ENCODE measurements at places on chromosomes 13 and 19.

- no peak for DNase-seq
These were observed 114.2 kb downstream of the TRPC4 start for GRCh38 chr13:37755349-37755748.

DNA sequence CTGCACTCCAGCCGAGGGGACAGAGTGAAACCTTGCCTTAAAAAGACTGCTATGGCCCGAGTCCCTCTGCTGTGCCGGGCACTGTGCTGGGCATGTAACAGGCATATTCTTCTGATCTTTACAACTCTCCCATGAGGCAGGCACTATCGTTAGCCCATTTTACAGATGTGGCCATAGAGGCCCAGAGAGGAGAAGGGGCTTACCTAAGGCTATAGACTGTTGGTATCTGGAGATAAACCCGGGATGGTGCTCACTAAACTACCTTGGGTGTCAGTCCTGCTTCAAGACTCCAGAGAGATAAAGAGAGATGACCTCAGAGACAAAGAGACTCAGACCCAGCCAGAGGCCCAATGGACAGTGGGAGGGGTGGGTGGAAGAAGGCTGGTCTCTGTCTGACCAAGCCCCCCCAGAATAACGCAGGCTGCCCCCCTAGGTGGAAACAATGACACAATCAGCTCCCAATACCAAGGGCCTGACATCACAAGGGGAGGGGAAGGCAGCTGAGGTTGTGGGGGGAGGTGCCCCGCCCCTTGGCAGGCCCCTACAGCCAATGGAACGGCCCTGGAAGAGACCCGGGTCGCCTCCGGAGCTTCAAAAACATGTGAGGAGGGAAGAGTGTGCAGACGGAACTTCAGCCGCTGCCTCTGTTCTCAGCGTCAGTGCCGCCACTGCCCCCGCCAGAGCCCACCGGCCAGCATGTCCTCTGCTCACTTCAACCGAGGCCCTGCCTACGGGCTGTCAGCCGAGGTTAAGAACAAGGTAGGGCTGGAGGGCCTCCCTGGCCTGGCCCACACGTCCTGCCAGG lies at the start of gene CNN1:
CNN1 (plus strand) TSS at position 620 of the 805 bp plus-strand sequence; CDS start at position 697, 77 bp downstream.
- DNase-seq: no peak

DNA sequence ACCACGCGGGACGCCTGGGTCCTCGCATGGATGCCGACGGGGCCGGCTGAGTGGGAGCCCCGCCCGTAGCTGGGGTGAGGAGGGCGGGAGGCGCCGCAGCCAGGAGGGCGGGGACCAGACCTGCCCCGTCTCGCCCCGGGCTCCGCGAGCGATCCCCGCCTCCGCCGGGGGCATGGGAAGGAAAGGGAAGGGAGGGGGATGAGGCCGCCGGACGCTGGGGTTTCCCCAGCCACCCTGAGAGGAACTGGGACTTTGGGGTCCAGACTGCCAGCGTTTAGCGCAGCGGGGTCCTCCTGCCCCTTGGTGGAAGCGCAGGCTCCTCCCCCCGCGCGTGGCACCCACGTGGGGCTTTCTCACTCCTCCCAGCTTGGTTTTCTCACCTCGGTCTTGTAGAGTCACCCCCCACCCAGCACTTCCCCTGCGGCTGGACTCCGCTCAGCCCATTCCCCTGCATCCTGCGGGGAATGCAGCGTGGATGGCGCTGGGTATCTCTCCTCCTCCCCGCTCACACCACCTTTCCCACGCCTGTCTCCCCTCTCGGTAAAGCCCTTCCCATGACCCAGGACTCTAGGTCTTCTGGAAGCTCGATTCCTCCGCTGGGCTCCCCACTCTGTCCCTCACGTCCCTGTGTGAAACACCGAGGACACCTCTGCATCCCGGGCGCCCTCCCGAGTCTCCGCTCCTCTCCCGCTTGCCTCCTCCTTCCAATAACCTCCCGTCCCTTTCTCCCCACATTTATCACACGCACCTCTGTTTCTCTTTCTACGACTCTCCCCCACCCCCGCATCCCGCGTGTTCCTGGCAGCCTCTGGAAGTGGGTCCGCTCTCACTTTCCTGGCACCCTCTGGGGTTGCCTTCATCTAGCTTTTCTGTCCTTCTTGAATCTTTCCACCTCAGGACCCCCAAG lies 2.1 kb downstream of the TGFB1 start:
- DNase-seq: peak; percentile 80

GRCh38 chr19:5339198-5339949 lies 1.2 kb downstream of the PTPRS start:
- DNase-seq: no peak

DNA sequence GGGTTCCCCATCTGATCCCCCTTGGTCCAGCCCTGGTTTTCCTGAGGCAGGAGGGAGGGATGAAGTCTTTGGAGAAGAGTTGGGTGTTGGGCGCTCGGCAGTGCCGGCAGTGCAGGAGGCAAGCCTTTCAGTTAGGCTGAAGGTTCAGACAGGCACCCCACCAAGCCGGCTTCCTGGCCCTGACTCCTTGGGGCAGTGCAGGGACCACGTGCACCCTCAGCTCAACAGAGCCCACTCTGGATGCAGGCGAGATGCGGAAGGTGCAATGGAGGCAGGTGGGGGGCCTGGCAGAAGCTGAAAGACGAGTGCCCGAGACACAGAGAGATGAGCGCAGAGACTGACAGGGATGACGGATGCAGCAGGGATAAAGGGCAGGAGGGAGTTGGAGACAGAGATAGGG lies 11.1 kb downstream of the MAMSTR start:
- DNase-seq: no peak

DNA sequence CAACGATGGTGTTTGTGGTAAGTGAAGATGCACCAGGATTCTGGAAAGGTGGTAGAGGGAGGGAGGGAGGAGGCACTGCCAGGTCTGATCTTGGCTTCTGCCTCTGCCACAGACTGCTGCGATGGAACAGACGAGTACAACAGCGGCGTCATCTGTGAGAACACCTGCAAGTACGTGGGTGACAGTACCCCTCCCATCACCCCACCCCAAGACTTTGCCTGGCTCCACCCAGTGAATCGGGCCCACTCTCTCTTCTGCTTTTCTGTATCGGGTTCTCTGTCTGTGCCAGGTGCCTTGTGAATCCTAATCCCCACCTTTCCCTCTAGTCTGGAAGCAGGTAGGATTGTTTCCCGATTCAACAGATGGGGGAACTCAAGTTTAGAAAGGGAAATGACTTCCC lies 2.5 kb downstream of the PRKCSH start:
- no peak for DNase-seq

- no peak for DNase-seq
These were observed 44.8 kb downstream of the CCDC70 start for GRCh38 chr13:51906581-51906980.

- no peak for DNase-seq
These were observed 29.4 kb downstream of the DNAJC3 start for GRCh38 chr13:95706356-95706755.

- DNase-seq: no peak
These were observed 133.3 kb downstream of the RGCC start for GRCh38 chr13:41590643-41591042.

DNA sequence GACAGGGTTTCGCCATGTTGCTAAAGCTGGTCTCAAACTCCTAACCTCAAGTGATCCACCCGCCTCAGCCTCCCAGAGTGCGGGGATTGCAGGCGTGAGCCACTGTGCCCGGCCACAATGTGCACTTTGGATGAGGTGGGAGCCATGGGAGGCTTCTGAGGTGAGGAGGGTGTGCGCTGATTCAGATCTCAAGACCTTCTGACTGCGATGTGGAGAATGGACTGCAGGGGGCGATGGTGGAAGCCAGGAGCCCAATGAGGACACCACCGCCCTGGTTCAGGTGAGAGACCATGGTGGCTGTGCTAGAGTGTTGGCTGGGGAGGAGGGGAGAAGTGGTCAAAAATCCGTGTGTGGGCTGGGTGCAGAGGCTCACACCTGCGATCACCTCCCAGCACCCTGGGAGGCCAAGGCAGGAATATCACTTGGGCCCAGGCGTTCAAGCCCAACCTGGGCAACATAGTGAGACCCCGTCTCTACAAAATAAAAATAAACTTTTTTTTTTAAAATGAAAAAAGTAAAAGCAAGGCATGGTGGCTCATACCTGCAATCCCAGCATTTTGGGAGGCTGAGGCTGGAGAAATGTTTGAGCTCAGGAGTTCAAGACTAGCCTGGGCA lies 5.6 kb downstream of the INAFM1 start:
- peak; percentile 72 for DNase-seq

- no peak for DNase-seq
These were observed 111.7 kb downstream of the SHISA2 start for GRCh38 chr13:25939961-25940687.

DNA sequence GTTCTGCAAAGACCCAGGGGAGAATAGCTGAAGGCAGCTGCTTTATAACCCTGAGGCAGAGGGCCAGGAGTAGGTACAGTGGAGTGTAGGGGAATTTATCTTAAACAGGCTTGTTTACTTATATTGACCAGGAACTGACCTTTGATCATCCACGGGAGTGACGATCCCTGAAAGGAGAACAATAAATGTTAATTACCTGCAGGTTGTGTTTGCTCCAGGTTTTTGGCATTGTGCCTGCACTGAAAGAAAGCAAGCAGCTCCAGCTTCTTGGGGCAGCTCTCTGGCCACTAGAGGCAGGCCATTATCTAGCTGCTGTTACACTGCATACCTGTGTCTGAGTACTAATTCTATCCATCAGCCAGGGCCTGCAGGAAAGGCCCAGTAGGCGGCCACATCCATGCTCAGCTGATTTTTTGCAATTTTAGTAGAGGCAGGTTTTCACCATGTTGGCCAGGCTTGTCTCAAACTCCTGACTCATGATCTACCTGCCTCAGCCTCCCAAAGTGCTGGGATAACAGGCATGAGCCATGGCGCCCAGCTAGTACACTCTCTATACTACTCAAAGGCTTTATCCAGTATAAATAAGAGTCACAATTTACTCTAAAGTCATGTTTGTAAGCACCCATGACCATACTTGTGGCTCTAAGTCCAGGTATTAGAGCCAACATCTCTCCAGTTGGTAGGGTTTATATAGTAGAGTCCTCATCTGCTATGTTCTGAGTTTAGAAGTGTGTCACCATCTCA lies 8.5 kb upstream of the ZNF91 start:
- no peak for DNase-seq

DNA sequence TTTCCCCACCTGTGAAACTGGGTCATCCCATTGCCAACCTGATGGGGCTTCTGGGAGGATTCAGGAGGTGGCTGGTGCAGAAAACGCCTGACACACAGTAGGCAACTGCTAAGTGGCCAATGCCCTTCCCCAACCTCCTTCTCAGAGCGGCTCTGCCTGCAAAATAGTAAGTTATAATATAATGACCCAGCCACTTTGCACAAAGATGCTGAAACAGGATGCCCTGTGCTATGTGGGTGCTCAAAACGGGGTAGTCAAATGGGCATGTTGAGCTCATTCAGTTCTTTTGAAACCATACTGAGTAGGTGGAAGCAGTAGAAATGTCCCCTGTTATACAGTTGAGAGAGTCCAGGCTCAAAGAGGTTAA lies 507 bp downstream of the MARCHF2 start:
- DNase-seq: no peak
